ENCODE measurements at places on chromosomes 12 and 14.

- no peak for DNase-seq
These were observed 122.7 kb upstream of the FAR2 start for GRCh38 chr12:29026419-29026818.

DNA sequence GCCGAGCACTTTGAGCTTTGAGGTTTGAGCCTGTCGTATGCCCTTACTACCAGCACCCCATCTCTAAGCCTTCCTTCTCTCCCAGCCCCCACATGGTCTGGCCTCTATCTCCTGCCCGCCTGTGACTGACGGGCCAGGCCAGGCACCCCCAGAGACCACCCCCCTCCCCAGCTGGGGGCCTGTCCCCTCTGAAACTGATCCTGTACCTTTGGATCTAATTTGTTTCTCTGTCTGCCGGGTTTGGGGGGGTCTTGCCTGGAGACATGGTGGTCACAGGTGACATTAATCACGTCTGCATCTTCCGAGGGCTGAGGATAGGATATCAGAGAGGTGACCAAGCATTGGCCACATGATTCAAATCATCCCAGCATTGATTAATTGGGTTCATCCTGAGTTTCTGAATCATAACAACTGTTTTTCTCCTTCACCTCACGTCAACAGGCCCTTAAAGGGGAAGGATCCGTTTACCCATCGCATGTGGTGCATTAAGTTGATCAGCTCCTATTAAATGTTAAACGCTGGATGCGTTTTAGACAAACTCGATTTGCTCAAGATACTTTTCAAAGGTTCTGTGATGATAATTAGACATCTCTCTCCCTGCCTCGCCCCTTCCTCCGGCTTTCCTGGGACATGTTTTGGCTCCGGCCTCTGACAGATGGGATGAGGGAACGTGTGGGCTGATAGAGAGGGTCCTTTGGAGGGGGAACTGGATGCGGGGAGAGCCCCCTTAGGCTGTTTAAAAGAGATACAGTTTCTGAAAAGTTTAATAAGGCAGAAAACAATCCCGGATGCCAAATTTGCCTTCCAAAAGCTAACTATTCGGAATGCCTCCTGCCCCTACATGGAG, 63.3 kb upstream of the TBX3 start:
- DNase-seq: no peak

- no peak for DNase-seq
These were observed 312.2 kb downstream of the SSPN start for GRCh38 chr12:26507613-26508012.

GRCh38 chr12:12070674-12071656, at the start of gene BCL2L14:
Gene BCL2L14, plus strand, starts transcription at chr12:12070939. Its CDS starts 8,367 bp downstream, at chr12:12079306.
- no peak for DNase-seq

DNA sequence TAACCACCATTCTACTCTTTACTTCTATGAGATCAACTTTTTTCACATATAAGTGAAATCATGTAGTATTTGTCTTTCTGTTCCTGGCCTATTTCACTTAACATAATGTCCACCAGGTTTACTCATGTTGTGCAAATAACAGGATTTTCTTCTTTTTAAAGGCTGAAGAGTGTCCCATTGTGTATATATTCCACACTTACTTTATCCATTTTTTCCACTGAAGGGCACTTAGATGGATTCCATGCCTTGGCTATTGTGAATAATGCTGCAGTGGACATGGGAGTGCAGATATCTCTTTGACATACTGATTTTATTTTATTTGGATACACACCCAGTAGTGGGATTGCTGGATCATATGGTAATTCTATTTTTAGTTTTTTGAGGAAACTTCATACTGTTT, 181.1 kb upstream of the HMGA2 start:
- no peak for DNase-seq

- no peak for DNase-seq
These were observed 36.2 kb upstream of the FZD10 start for GRCh38 chr12:130126023-130126432.

- DNase-seq: no peak
These were observed 22.9 kb downstream of the HIP1R start for GRCh38 chr12:122858171-122858570.

- DNase-seq: no peak
These were observed 60.4 kb upstream of the FOXN3 start for GRCh38 chr14:89477391-89477790.

- no peak for DNase-seq
These were observed 59.6 kb downstream of the ZFP36L1 start for GRCh38 chr14:68733086-68733914.

DNA sequence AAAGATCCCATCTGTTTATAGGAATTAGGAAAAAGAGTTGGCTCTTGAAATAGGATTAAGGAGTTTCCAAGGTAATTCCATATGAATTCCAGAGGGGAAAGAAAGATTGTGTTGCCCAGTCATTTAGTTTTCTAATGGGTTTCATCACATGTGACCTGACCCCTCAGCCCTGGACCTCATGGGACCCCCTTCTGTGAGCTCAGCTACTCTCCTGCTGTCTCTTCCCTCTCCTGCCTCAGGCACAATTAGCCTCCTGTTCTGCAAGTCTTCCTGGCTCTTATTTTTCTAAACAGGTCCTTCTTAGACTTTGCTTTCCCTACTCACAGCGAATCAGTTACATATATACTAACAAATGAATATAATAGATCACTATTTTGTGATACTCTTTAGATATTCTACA, 237.7 kb downstream of the TRHDE start:
- no peak for DNase-seq

Measured in stromal cell of bone marrow (primary cell).